Ascending aorta (tissue), 2 donors: ENCODE measurements at places on chromosomes 7 and 10. TPM values are rescaled to one million over a fixed set of nuclear protein-coding genes. Genes with fewer than 3 reads are reported as not detected.

BZW2 gene
- total RNA-seq, result 18.0 TPM

ZNF12 gene
- total RNA-seq, result 28.8 TPM

AZGP1 gene
- not detected for total RNA-seq

NODAL gene
- total RNA-seq, result not detected

- DNase-seq, result no peak
Observed at GRCh38 chr10:113442336-113442735, 110.5 kb upstream of the HABP2 start.

DNA sequence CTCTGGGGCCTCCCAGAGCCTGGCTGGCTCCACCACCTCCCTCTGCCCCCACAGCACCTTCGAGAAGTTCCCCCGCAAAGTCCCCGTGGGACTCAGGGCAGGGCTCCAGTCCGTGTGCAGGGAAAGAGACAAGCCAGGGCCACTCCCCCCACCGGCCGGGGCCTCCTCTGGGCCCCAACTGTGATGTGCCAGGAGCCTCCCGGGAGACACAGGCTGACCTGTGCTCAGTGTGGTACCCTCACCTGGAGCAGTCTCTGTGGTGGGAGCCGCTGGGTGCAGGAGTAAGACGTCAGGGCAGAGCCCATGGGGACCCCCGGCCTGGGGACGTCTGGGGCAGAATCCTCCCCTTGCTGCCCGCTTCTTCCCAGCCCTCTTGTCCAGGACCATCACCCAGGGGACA, 1.5 kb upstream of the ADGRA1 start:
- DNase-seq, result no peak

DNA sequence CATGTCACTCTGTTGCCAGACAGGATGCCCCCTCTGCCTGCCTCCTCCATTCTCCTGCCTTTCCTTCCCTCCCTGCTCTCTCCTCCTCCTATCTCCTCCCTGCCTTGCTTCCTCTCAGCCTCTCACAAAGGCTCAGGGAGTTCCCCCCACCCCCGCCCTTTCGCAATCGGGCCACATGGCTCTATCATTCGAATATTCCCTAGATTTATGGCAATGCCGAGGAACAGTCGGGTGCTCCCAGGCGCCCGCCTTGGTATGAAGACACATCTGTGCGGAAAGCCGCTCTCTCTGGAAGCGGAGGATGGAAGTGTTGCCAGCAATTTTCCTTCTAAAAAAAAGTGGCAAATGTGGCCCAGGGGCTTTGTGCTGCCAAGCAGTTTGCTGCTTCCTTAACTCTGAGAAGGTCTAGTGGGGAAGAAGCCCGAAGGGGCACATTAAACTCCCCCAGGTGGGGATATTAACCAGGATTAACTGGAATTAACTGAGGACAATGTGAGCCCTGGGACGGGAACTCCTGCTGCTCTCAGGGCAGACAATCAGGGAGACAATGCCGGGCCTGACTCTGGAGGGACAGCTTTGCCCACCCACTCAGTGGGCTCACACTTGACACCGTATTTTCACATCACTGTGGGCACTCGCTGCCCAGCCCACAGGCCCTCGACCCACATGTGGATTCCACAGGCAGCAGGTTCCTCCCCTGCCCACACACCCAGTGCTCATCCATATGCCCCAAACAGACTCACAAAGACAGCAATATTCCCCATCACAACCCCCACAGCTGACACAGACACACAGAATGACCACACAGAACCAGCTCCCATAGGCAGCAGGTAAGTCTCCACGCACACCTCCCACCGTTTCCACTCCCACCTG, 88.4 kb upstream of the SMNDC1 start:
- no peak for DNase-seq

DNA sequence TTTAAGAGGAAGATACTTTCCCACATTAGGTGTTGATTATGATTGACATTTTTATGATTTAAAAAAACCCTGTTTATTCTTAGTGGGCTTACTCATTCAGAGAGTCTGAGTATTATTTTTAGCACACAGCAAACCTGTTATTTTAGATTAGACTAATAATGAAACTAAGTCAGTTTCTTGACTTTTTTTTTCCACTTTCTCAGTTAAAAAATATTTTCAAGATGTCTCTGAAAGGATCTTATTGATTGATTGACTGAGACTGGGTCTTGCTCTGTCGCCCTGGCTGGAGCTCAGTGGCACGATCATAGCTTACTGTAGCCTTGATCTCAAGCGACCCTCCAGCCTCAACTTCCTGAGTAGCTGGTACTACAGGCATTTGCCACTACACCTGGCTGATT, 20.4 kb upstream of the INPP5F start:
- no peak for DNase-seq

- DNase-seq, result no peak
Observed at GRCh38 chr7:76073335-76073990, 25.6 kb downstream of the MDH2 start.

DNA sequence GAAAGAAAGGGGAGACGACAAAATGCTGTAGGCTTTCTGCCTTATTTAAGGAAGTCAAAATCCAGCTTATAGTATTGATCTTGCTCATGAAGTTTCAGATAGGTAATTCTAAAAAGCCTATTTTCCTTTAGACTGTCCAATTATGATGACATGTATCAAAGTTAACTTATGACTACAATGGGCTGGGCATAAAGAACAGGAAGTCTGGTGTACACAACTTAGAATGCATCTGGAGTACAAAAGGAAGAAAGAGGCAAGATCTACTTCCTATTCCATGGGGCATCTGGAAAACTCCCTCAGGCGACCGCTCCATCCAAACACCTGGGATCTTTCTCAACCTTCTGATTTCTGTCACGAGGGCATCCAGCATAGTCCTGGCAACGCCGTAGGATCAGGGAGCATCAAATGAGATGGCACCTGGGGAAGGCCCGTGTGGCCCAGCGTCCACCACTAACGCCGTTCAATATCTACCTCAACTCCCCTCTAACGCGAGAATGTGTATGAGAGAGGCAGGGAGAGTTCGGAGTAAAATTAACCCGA, 512 bp downstream of the FAM24B start:
- DNase-seq, result no peak

GRCh38 chr7:74511345-74511744, 57.6 kb downstream of the GTF2IRD1 start:
- no peak for DNase-seq

DNA sequence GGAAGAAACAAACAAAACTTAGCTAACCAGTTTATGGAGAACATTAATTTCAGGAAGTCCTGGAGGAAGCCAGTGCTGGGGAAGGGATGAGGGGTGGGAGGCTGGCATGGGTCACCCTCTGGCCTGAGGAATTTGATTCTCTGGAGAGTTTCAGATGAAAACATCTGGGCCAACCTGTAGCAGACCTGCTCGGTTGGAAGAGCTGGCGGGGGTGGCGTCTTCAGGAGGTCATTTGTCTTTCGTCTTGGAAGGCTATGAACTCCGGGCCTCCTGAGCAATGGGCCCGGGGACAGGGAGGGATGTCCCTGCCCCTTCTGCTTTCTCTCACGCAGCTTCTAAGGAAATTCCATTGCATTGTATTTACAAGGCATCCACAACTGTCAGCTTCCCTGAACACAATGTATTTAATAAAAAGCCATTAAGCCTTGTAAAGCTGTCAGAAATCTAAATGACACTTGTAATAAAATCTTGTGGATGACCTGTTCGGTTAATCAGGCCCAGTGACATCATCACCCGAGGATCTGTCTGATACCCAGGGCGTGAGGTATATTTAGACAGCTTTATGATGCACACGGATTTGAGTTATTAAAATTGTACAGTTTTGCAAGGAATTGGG, 250.5 kb downstream of the RAB11FIP2 start:
- no peak for DNase-seq

DNA sequence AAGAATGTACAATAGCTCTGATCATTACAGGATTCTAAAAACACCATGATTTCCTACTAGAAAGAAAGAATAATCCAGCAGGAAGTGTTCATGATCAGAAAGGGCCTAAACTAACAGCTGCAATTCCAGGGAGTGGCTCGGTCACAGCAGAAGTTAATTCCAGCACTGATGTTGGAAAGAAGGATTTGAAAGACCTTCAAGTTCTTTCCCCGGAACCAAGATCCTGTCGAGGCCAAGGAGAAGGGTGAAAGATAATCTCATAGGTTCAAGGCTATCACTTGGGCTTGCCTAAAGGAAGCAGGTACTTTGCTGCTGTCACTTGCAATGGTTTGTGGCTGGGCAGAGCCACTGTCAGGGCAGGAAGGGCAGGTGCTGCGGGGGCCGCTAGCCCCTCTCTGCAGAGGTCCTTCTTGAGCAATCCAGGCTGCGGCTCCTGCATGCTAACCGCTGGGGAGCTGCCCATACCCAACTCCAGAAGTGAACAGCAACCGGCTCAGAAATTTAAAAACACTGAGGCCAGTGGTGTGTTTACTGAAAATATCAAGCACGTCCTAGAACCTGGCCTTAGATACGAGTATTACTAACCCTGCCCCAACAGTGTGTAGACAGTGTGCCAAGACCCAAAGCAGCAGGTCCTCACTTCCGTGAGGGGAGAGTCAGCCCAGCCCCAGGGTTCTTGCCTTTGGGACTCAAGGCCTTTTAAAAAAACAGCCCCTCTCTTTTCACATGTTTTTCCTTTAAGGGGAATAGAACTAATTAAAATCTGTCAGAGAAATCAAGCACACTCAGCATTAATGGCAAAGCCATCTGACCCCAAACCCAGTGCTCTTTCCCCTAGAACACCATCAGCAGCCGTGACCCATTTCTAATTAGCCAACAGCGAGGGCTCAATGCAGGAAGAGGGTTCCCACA, 76.8 kb downstream of the VIPR2 start:
- DNase-seq, result no peak

GRCh38 chr10:122176232-122177213, 94.6 kb upstream of the BTBD16 start:
- no peak for DNase-seq

GRCh38 chr10:61592581-61592980, 70.1 kb upstream of the CABCOCO1 start:
- no peak for DNase-seq
